ENCODE measurements at places on chromosomes 16 and 17.
A peak's percentile ranks its signal among the peaks of the same experiment; 100 is the strongest.

DNA sequence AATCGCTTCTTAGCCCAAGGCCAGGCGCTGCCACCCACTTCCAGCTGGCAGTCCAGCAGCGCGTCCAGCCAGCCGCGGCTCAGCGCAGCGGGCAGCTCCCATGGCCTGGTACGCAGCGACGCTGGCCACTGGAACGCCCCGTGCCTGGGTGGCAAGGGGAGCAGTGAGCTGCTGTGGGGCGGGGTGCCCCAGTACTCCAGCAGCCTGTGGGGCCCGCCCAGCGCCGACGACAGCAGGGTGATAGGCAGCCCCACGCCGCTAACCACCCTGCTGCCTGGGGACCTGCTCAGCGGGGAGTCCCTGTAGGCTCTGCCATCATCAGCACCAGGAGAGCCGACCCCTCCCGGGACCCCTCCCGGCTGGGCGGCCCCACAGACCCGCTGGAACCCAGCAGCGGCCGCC is 24.0 kb downstream of the TMC6 start:
- DNase-seq = no peak

- DNase-seq = no peak
Observed at GRCh38 chr17:17755715-17756114, 74.5 kb downstream of the RAI1 start.

- no peak for DNase-seq
Observed at GRCh38 chr16:55045756-55046460, 115.2 kb downstream of the IRX5 start.

GRCh38 chr17:28643983-28644786 is 773 bp downstream of the BLTP2 start:
- peak; percentile 7 for DNase-seq

GRCh38 chr16:17143546-17144419 is 327.0 kb downstream of the XYLT1 start:
- no peak for DNase-seq

DNA sequence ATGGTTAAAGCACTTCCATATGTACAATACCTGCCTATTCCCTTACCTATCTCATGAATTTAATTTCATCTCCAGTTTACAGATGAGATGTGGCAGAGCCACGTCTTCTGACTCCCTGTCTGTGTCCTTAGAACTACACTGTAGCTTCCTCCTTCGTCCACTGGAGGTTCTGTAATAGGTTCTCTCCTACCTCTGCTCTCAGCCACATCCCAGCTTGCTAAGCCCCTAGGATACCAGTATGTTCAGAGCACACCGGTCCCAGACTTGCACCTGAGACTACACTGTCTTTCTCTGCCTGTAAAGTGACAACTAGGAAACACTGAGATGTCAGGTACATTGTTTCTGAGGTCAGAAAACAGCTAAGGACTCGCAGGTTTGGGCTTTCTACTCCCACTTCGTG is 3.8 kb upstream of the RASL10B start:
- no peak for DNase-seq

DNA sequence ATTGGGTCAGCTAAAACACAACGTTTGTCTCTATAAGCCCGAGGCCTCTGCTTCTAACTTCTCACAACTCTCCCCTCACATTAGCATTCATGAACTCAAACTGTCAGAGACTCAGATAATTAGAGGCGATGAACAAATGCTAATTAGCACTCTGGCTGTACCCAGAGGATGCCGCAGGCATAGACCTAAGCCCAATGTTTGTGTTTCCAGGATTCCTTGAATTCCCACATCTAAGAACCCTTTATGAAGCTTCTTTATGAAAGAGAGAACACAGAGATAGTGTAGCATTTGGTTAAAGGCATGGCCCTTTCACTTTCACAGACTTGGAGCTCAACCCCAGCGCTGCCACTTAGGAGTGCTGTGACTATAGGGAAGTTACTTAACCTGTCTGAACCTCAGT is 512.2 kb downstream of the GRIN2A start:
- no peak for DNase-seq

GRCh38 chr17:79933863-79934652 is 94.8 kb upstream of the CBX4 start:
- peak; percentile 82 for DNase-seq

- no peak for DNase-seq
Observed at GRCh38 chr17:55708175-55708974, 14.3 kb downstream of the TMEM100 start.

All from head of caudate nucleus (tissue), 42 donors.